ENCODE measurements at places on chromosomes 6 and 20.

- no peak for DNase-seq
These were observed 31.0 kb downstream of the ERGIC3 start for GRCh38 chr20:35572838-35573237.

DNA sequence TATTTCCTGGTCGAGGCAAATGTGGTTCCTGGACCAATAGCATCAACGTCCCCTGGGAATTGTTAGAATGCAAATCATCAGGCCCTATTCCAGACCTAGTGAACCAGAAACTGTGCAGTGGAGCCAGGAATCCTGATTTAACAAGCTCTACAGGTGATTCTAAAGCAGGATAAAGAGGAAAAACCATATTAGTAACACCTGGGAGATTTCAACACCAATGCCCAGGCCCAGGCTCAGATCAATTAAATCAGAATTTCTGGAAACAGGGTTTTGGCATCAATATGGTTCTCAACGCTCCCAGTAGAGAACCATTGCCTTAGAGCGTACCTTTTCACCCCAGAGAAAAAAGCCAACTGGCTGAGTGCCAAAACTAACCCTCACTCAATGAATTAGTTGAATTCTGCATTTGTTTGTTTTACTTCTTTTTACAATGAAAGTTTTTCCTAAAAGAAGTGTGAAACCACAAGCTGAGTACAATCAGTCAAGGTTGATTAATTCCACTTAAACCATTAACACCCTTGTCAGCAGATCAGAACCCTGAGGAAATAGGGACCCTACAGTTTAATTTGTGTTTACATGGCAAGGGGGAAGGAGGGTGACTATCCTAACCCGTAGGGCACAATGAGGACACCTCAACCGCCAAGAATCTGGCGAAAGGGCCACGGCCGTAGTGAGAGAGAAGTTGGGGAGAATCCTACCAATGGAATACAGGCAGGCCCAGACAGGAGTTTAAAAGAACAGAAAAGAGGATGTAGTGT, 34.9 kb upstream of the LOC128125822 start:
- DNase-seq: no peak

GRCh38 chr6:111250791-111251354, 163.6 kb downstream of the SLC16A10 start:
- no peak for DNase-seq

GRCh38 chr20:25534845-25535244, 50.5 kb downstream of the NINL start:
- DNase-seq: no peak

DNA sequence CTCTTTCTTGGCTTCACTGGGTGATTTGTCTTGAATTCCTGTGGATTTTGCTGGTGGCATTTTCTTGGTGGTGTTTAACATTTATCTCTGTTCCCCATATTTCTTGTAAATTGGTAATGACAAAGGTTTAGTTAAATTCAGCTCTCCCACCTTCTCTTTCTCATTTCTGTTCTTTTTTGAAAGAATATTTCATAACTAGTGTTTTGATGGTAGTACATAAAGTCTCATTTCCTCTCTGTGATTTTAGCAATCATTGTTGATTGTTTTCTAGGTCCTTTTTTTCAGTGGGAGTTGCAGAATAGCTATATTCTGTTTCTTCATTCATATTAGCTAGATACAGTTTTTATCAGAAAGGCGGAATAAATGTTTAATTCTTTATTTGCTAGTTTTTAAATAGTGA, 73.1 kb downstream of the QKI start:
- no peak for DNase-seq

GRCh38 chr6:54621285-54621684, 225.3 kb upstream of the FAM83B start:
- DNase-seq: no peak

GRCh38 chr20:48708116-48708515, 119.7 kb downstream of the PREX1 start:
- no peak for DNase-seq

GRCh38 chr6:160996131-160996601, 4.6 kb downstream of the MAP3K4 start:
- DNase-seq: no peak

- peak; percentile 17 for DNase-seq
These were observed 10.9 kb downstream of the ABT1 start for GRCh38 chr6:26607434-26608230.

DNA sequence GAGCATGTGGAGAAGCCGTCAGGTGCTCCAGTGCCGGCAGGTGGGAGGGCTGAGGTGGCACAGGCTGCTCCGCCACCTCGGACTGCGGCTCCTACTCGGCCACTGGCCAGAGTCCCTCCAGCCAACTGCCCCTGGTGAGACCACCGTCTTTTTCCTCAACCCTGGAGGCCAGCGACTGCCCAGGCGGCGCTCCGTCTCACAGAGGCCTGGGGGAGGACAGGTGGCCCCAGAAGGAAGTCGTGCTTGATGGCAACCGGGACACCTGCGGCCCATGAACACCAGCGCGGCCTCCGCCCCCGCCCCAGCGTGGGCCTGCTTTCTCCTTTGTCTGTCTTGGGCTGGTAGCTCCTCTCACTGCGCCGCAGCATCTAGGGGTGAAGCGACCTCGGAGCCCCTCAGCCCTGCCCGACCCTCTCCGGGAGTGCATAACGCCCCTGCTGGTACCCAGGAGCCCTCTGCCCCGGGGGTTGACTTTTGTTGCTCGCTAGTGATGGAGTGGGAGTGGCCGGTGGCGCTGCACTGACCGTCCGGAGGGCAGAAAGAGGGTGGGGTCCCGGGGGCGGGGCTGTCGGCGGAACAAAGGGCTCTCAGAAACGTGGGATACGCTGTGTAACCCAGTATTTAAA, 706 bp upstream of the TUBB2B start:
- DNase-seq: no peak

DNA sequence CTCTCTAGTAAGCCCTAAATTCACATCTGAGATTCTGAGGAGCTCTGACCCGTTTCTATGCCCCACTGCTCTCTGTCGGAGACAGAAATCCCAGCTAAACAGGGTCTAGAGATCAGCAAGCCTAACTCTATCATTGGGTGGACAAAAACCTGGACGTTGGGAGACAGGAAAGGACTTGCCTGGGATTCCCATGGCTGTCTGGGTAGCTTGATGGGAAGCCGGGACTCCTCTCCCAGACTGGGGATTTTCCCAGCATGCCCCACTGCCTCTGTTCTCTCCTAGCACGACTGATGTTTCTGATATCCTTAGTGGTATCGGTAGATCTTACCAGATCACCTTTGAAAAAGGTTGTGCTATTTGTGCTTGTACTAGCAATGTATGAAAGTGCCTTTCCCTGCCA, 22.9 kb downstream of the DUSP22 start:
- DNase-seq: no peak

DNA sequence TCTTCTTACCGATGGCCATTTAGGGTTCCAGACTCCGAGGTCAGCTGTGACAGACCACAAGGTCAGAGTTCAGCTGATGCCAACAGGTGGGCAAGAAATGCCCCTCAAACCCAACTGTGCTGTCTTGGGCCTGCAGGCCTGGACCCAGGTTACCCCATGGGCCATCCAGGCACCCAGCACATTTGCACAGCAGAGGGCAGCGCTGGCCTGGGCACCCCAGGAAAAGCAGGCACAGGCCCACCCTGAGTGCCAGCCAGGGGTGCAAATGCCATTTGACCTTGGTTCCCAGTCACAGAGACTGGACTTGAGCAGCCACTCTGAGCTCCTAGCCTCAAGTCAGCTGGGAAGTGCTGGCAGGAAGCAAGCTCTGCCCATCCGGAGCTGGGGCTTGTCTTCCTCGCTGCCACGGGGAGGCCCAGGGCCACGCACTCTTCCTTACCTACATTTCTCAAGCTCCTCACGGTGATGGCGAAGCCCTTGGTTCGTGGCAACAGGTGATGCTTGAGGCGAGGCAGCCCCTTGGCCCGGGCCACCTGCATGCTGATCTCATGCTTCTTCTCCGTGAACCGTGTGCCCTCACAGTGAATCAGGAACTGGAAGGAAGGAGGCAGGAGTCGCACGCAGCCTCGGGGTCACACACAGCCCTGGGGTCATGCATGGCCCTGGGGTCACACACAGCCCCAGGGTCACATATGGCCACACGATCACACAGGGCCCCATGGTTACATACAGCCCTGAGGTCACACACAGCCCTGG, 120.8 kb downstream of the AGPAT4 start:
- DNase-seq: no peak

GRCh38 chr6:69456086-69456485, 340.7 kb downstream of the LMBRD1 start:
- no peak for DNase-seq

GRCh38 chr20:63577317-63577894, 3.4 kb upstream of the HELZ2 start:
- no peak for DNase-seq

GRCh38 chr6:6716998-6717763, 128.7 kb downstream of the LY86 start:
- no peak for DNase-seq

GRCh38 chr6:160055813-160056212, 65.8 kb upstream of the SLC22A1 start:
- no peak for DNase-seq

DNA sequence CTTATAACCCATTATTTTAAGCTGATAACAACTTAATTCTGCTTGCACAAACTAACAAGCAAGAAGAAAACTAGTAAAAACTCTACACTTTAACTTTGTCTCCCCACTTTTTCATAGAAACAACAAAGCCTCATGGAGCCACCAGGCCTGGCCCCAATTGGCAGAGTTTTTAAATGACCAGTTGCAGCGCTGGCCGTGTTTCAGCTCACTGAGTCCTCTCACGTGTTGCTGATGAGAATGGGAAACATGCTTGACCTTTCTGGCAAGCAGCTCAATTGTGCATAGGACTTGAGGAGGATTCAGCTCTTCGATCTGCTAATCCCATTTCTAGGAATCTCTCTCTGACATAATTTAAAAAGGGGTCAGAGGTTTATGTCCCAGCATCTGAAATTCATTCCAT, 24.5 kb upstream of the GRM4 start:
- no peak for DNase-seq

DNA sequence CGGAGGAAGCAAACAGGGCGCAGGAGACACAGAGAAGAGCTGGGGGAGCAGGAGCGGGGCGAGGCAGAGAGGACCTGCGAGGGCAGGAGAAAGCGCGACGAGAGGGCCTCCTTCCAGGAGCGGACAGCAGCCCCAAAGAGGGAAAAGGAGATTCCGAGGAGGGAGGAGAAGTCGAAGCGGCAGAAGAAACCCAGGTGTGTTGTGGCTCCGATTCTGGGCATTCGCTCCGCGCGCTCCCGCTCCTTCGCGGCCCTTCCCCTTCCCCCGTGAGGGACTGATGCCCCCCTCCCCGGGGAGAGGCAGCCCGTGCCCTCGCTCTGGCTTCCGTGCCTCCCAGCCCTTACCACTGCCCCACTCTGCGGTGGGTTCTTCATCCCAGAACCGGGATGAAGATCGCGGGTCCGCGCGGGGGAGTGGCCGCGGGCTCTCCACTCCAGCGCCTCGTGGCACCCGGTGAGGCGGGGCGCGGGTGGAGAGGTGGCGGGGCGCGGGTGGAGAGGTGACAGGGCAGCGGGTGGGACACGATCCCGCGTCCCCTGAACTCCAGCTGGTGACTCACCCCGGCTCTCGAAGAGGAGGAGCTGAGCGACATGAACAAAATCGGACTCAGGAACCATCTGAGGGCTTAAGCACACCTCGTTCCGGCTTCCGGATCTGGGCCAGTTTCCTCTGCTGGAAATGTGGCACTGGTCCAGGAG, 22.4 kb downstream of the TMC2 start:
- DNase-seq: no peak

DNA sequence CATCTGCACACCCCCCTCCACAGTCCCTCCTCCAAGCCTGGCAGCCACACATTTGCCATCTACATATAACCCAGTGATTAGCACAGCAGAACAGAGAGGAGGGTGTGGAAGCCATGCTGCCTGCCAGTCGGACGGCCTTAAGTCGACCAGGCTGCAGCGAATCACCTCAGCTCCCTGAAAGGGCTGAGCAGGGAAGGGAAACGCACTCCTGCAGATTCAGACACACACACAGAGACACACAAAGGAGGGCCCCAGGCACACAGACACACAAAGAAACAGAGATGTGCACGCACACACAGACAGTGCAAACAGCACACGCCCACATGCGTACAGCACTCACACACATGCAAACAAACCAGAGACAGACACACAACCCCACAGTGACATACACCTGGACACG, 11.2 kb upstream of the SIRPA start:
- no peak for DNase-seq

DNA sequence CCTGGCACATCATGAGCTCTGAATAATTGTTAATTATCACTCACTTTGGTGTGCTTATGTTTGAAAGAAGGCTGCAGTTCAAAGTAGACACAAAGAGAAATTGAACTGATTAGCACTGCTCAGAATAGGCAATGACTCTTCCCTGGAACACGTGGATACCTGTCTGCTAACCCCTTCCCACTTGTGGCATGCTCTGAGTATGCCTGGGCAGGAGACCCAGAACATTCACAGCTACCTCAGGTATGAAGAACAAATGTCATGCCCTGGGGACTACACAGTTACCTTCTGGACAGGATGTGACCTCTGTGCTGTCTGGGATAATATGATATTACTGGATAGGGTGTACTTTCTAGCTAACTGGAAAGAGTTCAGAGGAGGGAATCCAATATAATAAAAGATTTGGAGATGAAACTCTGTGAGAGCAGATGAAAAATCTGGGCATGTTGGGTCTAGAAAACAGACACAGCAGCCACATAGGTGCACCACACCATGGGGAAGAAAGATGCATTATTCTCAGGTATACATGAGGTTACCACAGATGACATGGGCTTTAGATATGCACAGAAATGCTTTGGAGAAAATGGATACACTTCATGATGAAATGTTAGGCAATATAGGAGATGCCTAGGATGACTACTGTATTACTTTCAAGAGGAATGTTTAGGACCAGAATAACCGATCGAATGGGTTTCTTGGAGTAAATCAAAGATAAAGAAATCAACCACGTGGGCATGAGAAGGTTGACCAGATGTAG, 324.2 kb upstream of the PREP start:
- no peak for DNase-seq

DNA sequence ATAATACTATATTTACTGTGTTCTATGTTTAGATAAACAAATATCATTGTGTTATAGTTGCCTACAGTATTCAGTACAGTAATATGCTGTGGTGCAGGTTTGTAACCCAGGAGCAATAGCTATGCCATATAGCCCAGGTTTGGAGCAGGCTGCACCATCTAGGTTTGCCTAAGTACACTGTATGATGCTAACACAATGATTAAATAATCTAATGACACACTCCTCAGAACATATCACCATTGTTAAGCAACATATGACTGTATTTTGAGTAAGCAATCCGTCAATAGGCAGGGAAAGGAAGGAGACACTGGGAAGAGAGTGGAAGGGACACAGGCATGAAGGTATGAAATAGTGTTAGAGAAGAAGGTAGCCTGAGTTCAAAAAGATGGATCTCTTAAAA, 369.9 kb downstream of the PKHD1 start:
- DNase-seq: no peak

GRCh38 chr6:106894978-106895702, 79.4 kb downstream of the CD24 start:
- no peak for DNase-seq
